T-helper 2 cell treated with Interferon-gamma antibody and Interleukin-4, amounts not matched to agents 100 ng/mL and 5 ng/mL, for 36 hours (primary cell): ENCODE measurements at places on chromosomes 5 and 9. TPM values are rescaled to one million over a fixed set of nuclear protein-coding genes. Genes with fewer than 3 reads are reported as not detected.

The GABRA1 gene
- total RNA-seq: not detected in 2 replicates

The ZNF883 gene
- total RNA-seq: 0.09 and 0.11 TPM in 2 replicates

The PPP1R26 gene
- 1.0 and 1.1 TPM in 2 replicates for total RNA-seq

The SH3GL2 gene
- not detected in 2 replicates for total RNA-seq

The SEC61B gene
- total RNA-seq: 160 and 162 TPM in 2 replicates

The TAF11L5 gene
- total RNA-seq: not detected in 2 replicates

The PCDHA1 gene
- not detected in 2 replicates for total RNA-seq

The ADAMTSL2 gene
- not detected in 2 replicates for total RNA-seq

The FBLL1 gene
- not detected in 2 replicates for total RNA-seq

The TAF1L gene
- 0.05 and 0.07 TPM in 2 replicates for total RNA-seq

The CERT1 gene
- total RNA-seq: 34.2 and 34.3 TPM in 2 replicates

The NRG2 gene
- not detected in 2 replicates for total RNA-seq

The SH3PXD2B gene
- total RNA-seq: 0.14 and 0.27 TPM in 2 replicates

The MEF2C gene
- 0.02 and 0.25 TPM in 2 replicates for total RNA-seq

The DNAH5 gene
- total RNA-seq: not detected in 2 replicates

The ATG10 gene
- 7.6 and 7.7 TPM in 2 replicates for total RNA-seq

The TRAF2 gene
- 49.0 TPM in 2 replicates for total RNA-seq

The PCDHGB7 gene
- total RNA-seq: 0.20 and 0.39 TPM in 2 replicates

The CTNND2 gene
- total RNA-seq: not detected in 2 replicates

The MAMDC4 gene
- total RNA-seq: 15.4 and 18.3 TPM in 2 replicates

The FAM151B gene
- 0.30 and 1.0 TPM in 2 replicates for total RNA-seq

The CXCL14 gene
- total RNA-seq: not detected in 2 replicates

The CARD6 gene
- total RNA-seq: 4.4 and 5.0 TPM in 2 replicates

The TRIM36 gene
- total RNA-seq: 0.16 TPM in 1 of 2 replicates, not detected in the other

The ADAMTS12 gene
- not detected in 2 replicates for total RNA-seq

The TMC1 gene
- total RNA-seq: not detected in 2 replicates

The PCDHAC2 gene
- total RNA-seq: not detected in 2 replicates

The ASPN gene
- total RNA-seq: not detected in 2 replicates

The ANKRD31 gene
- 0.16 and 0.18 TPM in 2 replicates for total RNA-seq

The GPRIN1 gene
- total RNA-seq: 2.1 and 2.4 TPM in 2 replicates

The C7 gene
- total RNA-seq: not detected in 2 replicates

The WWC1 gene
- not detected in 2 replicates for total RNA-seq

The BTNL3 gene
- total RNA-seq: not detected in 2 replicates

The SGTB gene
- total RNA-seq: 9.0 and 10.2 TPM in 2 replicates

The NELFB gene
- total RNA-seq: 65.9 and 67.2 TPM in 2 replicates
